Left colon (tissue), 2 donors: ENCODE measurements at places on chromosomes 7 and 10.

- no peak for DNase-seq
Measured at GRCh38 chr7:24249266-24249665, 34.7 kb upstream of the NPY start.

DNA sequence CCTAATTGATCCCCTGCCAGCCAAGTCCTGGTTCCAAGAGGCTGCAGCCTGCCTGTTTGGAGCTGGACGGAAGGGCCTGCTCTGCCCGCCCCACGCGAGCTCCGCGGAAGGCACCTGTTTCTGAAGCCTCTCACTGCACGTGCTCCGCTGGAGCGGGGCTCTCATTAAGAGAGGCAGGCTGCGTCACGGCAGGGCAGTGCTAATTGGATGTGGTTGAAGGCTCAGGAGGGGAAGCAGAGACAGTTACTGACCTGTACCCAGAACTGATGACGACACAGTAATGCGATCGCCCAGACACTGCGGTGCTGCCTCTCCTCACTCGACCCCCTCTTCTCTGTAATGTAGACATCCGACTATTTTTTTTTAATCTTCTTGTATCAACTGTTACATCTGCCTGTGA, 411.1 kb upstream of the MGMT start:
- DNase-seq, result no peak

- no peak for DNase-seq
Measured at GRCh38 chr7:143900230-143900766, 1.7 kb downstream of the TCAF1 start.

GRCh38 chr10:49123981-49124950, 8.9 kb upstream of the VSTM4 start:
- no peak for DNase-seq

DNA sequence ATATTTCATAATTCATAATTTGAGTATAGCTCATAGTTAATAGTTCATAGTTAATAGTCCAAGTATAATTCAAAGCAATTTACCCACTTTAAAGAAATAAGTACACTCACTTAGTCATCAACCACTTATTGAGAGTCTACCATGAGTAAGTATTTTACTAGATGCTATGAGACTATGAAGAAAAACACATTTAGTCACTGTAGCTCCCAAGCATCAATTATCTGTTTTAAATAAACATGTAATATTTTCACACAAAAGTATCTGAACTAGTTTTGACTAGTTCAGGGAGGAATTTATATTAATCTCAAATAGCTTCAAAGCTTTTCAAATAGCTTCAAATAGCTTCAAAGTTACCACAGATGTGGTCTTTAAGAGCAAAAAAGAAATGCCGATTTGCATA, 119.2 kb downstream of the ANK3 start:
- no peak for DNase-seq

DNA sequence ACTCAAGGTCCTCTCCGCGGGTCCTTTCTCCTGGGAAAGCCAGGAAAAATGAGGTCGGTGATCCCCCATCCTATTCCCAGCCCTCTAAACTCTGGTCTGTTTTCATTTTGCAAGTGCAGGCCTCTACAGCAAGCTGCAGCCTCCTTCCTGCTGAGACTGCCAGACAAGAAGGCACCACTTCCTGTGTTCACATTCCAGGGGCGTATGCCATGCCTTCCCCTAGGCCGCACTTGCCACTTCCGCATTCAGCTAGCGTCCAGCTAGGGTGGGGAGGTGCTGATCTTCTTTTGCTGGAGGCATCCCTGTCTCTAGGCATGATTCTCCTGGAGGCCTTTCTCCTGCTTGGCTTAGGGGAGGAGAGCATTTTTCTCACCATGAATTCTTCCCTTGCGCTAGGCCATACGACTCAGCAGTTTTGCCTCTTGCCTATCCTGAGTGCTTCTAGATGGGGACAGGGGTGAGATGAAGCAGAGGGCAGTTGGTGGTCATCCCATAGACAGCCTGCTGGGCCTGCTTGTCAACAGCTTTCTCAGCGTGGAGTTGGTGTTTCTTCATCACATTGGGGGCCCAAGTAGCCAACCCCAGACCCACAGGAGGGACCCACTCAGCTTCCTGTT, 328.9 kb downstream of the RPS24 start:
- DNase-seq, result no peak

DNA sequence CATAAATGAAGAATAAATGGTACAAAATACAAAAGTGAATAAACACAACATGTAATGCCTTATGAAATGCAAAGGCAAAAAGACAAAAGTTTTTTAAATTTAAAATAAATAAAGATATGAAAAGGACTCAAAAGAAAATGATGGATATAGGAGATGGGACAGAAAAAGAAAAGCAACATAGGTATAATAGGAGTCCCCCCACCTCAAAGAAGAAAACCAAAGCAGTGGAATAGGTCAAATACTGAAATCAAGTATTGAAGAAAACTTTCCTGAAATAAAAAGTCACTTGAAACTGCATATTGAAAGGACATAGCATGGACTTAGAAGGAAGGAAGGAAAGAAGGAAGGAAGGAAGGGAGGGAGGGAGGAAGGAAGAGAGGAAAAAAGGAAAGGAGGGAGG, 110.0 kb upstream of the FAM204A start:
- DNase-seq, result no peak

DNA sequence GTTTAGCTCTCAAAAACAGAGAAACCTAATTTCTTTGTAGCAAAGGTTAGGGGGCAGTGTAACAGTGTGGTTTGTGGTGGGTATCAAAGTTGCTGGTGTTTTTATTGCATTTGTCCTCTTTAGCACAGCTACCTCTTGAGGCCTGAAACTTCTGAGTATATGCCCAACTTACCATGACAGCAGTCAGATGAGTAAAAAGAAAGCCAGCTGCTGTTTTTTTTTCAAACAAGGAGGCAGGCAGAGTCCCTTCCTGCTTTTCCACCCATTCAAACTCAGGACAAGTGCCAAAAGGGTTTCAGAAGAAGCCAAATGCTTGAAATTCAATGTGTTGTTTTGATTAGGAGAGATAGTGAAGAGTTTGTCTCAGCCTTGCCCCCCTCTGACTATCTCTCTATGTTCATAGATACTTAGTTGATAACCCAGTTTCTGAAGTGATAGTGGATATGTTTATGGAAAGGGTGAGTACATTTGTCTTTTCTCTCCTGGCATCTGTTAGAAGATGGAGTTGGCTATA, 23.1 kb downstream of the GBF1 start:
- DNase-seq, result no peak

DNA sequence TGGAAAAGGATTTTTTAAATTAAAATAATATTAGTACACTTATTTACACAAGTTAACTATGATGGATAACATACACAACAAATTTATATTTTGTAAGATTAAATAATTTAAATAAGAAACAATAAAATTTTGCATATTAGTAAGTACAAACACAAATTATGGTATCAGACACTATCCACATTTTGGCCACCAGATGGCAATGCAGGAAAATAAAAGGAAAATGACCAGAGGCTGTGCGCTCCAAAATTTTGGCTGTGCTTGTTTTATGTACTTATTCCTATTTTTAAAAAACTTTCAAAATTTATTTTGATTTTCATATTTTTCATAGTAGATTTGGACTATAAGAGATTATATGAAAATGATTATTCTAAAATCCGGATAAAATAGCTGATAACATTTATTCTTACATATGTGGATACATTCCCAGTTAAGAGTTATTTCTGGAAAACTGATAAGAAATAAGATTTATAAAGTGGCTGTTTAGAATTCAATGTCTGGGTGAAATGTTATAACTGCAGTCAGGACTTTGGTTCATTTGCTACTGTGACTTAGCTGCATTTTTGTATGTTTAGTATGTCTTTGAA, 274.7 kb upstream of the HGF start:
- DNase-seq, result no peak

DNA sequence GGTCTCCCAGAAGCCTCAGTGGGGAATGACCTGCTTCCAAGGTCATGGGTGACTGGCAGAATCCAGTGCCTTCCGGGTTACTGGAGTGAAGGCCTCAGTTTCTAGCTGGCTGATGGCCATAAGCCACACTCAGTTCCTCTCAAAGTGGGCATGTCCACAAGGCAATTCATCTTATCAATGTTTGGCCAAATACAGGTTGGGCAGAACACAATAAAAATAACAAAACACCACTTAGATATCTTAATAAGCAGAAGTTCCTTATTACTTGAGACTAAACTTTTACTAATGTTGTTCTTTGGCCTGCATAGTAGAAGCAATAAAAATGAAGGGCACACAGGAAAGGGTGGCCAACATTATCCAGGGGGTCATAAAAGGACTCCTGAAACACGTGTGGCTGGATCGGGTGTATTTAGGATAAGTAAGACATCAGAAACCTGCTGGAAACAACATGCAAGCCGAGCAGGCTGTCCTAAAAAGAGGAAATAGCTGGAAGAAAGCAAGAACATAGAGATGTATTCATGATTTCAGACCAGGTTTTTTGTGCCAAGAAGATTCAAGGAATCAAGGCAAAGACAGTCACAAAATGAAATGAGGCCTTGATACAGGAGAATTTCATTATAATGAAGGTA, 19.6 kb upstream of the AKR1C2 start:
- peak; percentile 63 for DNase-seq

DNA sequence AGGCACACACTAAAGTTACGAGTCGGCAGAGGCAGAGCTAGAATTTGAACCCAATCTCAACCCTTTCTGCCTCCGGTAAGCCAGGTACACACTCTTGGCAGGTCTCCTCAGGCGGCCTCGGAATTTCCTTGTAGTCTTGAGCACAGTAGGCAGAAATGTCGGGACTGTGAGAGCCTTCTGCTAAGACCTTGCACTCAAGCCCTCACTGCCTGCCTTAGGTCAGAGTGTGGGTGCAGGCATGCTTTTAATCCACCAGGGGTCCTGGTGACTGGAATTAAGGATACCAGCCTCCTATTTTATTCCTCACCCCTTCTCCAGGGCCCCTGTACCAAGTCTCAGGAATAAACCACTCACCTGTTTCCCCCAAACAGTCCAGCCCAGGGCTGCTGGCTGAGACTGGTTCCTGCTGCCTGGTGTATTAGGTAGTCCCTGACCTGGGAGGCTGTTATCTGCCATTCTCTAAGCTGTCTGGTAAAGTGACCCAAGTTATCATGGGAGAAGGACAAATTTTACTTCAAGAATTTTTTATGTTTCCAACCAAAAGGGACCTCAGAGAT, 855 bp downstream of the ATP6V1F start:
- peak; percentile 58 for DNase-seq

DNA sequence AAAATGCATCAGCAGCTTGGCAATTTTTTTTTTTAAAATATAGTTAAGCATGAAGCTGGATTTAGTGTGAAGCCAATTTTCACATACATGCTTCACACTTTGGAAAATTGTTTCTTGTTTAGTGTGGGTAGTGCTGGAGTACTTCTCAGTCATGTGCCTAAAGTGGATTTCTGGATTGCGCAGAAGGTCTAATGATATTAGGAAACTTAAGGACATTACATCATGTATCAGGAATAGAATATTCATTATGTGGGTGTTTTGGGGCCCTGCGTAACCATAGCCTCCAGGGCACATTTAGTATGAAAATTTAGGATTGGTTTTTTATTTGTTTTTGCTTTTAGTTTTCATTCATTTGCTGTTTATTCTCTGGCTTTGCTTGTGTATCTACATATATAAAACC, 28.8 kb upstream of the BNIP3 start:
- DNase-seq, result no peak

GRCh38 chr7:70700055-70700940, 431.6 kb upstream of the GALNT17 start:
- DNase-seq, result no peak

- no peak for DNase-seq
Measured at GRCh38 chr7:116315803-116316202, 105.5 kb downstream of the TES start.
